Hematopoietic multipotent progenitor cell (in vitro differentiated cells): ENCODE measurements at places on chromosomes 1 and 21. TPM values are rescaled to one million over a fixed set of nuclear protein-coding genes. Genes with fewer than 3 reads are reported as not detected.

Gene LUZP1
- total RNA-seq = 14.3 TPM

Gene GOLT1A
- 0.54 TPM for total RNA-seq

DNA sequence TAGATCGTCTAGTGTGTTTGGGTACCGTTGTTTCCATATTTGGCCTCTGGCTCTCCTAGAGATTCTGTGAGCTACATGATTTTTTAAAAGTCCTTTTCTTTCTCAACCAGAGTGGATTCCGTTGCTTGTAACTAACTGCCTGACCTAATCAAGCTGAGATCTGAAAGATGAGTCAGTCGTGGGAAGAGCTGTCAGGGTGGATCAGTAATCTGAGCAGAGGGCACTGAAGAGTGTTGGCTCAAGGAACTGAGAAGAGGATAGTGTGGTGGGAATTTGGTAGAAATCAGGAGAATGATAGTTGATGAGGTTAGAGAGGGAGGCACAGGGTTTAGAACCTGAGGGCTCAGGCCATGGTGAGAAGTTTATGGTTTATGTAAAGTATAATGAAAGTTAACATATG is 52.2 kb downstream of the TRAF5 start:
- no peak for DNase-seq

DNA sequence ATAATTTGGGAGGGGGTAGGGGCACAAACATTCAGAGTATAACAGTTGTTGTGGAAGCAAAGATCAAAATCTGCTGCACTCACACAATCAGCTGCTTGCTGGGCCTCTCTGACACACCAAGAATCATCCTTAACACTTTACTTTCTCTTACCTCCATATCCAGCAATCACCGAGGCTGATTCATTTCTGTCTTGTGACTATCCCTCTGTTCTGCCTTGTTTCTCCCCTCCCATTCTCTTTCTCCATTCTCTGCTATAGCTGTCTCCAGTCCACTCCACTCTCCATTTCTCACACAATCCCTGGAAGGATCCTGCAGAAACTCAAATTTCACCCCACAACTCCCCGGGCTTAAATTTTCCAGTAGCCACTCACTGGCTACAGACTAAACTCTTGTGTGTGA is 91.8 kb upstream of the NGF start:
- no peak for DNase-seq

- DNase-seq = peak; percentile 65
These were observed 35.8 kb downstream of the SLC2A1 start for GRCh38 chr1:42922687-42923366.

DNA sequence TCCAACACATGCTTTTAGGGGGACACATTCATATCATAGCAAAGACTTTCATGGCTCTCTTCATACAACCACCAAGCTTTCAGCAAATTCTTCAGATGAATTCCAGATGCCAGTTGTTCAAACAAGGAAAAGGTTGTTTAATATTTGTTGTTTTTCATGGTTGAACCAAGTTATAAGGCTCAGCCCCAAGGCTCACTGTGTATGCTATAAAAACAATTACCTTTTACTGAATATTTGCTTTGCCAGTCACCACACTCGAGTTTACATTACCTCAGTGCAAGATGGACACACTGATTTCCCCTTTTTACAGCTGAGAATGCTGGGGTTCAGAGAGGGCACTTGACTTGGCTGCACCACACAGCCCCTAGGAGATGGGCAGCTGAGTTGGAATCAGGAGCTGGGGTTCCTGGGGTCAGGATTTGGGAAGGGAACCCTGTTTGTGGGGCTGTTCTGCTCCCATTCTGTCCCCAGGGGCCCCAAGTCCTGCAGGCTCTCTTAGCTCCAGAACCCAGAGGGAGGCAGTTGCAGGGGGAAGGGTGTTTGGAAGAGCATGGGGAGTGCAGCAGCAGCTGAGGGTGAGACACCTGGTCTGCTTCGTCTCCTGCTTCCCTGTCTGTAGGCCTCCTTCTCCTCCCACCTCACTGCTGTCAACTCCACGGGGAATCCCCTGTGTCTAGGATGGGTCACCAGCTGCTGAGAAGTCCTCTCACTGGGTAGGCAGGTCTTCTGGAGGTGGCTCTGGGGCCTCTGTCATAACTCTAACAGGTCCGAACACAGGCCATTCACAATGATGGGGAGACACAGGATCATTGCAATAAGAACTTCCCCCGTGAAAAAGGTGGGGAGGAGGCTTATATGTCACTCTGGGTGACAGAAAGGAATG is 12.8 kb upstream of the TMPRSS2 start:
- DNase-seq = no peak

DNA sequence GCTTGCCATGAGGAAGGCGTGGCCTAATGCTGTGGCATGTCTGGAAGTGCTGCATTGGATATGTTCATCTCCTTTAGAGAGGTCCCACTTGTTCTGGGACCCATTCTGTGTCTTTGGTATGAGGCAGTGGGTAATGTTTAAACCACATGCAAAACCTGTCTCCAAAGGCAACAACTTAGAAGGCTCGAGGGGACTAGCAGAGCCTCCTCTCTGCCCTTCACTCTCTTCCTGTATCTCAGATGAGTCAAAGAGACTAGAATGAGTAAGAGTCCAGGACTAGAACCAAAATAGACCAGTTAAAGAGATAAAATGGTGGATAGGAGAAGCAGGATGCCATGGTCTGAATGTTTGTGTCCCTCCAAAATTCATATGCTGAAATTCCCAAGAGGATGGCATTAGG is 220.8 kb upstream of the KIAA0040 start:
- DNase-seq = no peak

DNA sequence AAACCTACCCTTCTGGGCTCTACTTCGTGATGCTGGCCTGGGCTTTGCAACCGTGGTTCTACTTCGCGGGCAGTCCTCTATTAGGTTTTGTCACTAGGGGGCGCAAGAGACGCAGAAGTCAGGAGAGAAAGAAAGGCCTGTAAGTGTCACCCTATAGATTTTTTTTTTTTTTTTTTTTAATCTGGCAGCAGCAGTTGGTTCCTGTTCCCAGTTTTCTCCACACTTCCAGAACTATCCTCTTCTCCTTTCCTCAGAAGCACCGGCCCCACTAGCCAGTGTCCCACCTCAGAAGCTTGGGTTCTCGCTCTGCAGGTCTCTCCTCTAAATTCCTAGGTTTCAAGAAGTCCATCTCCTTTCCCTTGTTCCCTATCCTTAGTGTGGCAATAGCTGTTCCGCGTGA is 9.1 kb upstream of the LCE2D start:
- peak; percentile 46 for DNase-seq

DNA sequence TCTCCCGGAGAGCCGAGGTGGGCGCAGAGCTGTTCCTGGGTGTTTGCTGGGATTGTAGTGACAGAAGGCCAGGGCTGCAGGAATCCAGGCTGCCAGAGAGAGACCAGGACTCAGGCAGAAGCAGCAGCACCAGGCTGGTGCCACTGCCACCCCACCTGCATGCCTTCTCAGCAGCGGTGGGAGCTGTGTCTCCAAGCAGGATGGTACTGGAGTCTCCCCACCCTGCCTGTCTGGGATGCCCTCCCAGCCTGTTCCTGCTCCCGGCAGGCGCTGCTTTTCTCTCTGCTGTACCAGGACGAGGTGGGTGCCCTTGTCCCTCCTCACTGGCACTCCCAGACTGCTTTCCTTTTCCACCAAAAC is 4.5 kb upstream of the HES4 start:
- DNase-seq = no peak

DNA sequence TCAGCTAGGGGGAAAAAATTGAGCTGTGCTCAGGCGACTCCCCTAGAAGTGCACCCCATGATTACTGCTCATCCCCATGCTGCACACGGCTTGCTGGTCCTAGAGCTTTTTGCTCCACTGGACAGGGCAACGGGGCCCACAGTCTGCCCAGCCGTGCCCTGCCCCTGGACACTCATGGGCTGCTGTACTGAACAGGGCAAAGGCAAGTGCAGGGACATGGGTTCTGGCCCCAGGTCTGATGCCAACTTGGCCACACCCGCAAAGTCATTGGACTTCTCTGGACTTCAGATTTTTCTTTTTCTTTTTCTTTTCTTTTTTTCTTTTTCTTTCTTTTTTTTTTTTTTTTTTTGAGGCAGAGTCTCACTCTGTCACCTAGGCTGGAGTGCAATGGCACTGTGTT is 42.9 kb upstream of the TARBP1 start:
- DNase-seq = no peak

- no peak for DNase-seq
These were observed 16.9 kb downstream of the GLIS1 start for GRCh38 chr1:53722025-53722424.

GRCh38 chr1:113928187-113928930 is 765 bp upstream of the HIPK1 start:
- DNase-seq = no peak
